ENCODE measurements at places on chromosomes 3 and 15.

DNA sequence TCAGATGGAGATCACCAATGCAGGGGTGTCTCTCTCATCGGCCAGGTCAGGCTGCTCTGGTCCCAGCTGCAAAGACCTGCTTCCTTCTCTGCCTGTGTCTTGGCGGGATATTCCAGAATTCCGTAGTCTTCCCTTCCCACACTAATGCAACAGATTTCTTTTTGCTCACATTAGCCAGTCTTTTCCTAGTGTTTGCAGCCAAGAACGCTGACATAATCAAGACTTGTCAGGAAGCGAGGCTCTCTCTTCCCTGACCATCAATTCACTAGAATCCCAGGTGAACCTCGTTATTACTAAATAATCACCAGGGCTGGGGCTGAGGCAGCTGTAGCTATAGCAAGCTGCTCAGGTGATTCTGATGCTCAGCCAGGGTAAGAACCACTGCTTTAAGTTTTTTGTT is 43.2 kb upstream of the ACKR4 start:
- DNase-seq, result no peak

DNA sequence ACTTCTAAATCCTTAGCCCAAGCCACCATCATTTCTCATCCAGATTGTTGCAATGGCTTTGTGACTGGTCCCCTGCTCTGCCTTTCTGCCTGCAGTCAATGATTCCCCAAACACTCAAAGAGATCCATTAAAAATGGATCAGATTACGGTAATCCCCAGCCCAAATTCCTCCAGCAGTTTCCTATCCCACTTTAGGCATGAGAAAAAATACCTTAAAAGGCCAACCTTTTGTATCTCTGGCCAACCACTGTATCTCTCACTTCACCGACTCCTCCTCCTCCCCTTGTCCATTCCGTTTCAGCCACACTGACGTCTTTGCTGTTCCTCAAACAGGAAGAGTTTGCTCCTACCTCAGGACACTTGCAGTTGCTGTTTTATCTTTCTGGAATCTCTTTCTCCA is 20.9 kb upstream of the IL1RAP start:
- no peak for DNase-seq

GRCh38 chr3:48709051-48709461 is 8.0 kb downstream of the IP6K2 start:
- DNase-seq, result no peak

GRCh38 chr3:47365213-47366153 is 15.3 kb upstream of the PTPN23 start:
- DNase-seq, result peak; percentile 12

DNA sequence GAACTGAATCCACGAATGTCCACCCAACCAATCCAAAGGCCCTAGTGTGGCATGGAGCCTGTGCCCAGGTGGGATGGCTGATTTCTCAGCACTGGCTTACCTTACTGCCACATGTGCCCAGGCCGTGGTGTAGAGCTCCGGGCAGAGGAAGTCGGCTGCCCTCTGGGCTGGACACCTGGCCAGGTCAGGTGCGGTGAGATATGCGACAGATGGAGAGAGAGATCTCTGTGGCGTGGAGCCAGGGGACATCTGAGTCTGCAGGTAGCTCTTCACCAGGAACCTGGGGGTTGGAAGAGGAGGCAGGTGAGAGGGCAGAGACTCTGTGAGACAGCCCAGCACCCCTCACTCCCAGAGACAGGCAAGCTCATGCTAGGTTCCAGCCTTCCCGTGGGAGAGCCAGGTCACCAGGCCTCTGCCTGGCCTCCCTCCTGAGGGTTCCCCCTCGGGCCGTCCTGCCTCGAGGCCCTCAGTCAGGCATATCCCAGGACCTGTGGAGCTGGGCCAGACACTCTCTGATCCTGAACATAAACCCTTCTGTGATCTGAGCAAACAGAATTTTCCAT is 12.6 kb downstream of the ACOX2 start:
- no peak for DNase-seq

- no peak for DNase-seq
Observed at GRCh38 chr3:77648214-77648613, 608.3 kb downstream of the ROBO2 start.

GRCh38 chr3:128473737-128474136 is 7.0 kb upstream of the DNAJB8 start:
- no peak for DNase-seq

GRCh38 chr3:150920236-150920635 is 15.0 kb upstream of the MINDY4B start:
- no peak for DNase-seq

- DNase-seq, result no peak
Observed at GRCh38 chr3:154616298-154616697, 186.3 kb upstream of the GPR149 start.

DNA sequence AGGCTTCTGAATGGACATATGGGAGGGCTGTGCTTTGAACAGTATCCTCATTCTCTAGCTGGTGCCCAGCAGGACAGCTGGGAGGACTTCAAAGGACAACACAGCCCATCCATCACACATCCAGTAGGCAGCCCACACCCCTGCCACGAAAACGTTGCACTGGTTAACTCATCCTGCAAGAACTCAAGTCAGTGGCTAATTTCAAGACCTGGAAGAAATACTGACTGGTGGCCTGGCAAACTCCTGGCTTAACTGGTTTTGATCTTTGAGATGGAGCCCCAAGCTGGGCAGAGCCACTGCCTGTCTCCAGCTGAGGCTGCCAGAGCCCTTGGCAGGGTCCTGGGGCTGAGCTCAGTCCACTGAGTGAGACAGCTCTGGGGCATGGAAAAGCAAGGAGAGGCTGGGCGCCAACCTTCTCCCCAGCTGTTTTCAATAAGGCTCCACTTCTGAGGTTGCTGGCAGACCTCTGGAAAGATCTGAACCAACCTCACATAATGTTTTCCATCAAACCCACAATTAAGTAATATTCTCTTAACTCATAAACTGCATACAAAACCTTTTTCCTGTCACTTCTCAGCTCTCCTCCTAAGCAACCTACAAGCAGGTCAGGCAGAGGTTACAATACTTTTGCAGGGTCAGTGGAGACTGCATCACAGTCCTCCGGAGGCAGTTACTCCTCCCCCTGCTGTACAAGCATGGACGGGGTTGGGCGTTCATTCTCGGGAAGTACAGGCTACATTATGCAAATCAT is 110.3 kb downstream of the MYLK start:
- DNase-seq, result no peak

GRCh38 chr3:184289426-184289938 is 9.6 kb upstream of the PSMD2 start:
- DNase-seq, result peak; percentile 33

GRCh38 chr15:83208367-83208661 is 691 bp upstream of the HDGFL3 start:
- DNase-seq, result no peak

GRCh38 chr3:6249679-6250078 is 611.2 kb upstream of the GRM7 start:
- DNase-seq, result no peak

GRCh38 chr3:123377243-123377740 is 71.6 kb downstream of the ADCY5 start:
- no peak for DNase-seq

DNA sequence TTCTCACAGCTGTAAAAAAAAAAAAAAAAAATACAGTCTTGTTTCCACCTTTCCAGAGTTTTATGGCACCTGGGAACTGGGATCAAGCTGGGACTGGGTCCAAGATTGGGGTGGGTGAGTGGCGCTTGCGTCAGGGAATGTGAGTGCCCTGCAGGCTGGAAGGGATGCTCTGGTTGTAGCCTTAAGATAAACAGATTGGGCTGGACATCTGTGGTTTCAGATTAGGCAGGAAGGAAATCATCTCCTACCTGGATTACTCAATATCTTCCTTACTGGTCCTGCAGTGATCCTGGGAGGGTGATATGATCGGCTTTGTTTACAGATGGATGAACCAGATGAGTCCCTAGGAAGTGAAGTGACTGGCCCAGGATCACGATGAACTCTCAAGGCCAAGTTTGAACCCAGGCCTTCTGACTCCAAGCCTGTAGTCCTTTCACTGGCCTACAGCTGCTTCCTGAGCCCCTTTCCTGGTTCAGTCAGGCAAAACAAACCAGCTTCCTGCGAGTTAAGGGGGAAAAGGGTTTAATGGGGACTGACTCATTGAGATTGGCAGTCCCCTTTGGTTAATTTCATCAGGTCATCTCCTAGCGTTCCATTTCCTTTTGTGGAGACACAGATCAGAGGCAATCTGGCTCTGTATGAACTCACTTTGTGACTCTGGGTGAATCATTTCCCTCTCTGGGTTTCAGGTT is 179.8 kb downstream of the THSD4 start:
- peak; percentile 37 for DNase-seq

GRCh38 chr15:48603123-48603500 is 42.4 kb downstream of the FBN1 start:
- DNase-seq, result no peak

DNA sequence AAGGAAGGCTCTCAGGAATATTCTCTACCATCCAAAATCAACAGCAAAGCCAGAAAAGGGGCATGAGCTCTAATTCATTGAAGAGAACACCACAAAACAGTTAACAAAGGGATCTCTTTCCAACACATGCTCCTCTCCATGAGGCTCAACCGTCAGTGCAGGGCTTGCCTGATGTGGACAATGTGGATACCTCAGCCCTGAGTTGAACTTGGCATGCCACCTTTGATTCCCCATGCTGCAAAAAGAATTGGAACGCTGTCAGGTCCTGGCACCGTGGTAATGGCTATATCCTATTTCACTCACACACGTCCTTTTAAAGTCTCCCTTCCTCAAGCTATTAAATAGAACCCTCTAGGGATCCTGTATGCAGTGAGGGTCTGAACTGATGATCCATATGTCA is 30.7 kb upstream of the IP6K2 start:
- no peak for DNase-seq

GRCh38 chr3:65732051-65732935 is 306.4 kb downstream of the MAGI1 start:
- peak; percentile 3 for DNase-seq

DNA sequence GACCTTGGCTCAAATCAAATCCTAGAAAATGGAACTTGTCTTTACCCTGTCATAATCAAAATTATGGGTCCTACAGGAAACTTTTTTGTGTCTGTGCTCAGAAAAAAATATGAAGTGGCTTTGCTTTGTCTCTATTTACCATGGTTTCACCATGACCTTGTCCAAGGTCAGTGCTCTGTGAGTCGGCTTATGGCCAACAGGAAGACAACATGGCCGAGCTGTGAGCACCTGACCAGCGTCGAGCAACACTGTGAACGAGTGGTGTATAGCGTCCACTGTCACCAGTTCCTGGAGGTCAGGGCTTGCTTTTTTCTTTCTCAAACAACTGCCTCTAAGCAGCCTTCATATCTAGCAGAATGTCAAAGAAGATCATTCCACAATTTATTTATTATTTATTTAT is 67.9 kb downstream of the MYO1E start:
- DNase-seq, result no peak

DNA sequence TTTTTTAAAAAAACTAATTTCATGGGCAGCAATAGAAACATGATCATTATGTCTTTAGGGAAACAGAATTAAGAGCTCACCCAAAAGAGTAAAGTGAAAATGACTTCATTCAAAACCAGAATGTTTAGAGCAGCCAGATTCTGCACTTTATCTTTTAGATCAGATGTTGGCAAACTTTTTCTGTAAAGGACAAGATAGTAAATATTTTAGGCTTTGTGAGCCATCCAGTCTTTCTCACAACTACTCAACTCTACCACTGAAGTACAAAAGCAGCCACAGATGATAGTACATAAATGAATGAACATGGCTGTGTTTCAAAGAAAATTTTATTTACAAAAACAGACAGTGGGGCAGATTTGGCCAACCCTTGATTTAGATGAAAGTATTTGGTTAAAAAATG is 84.5 kb downstream of the SETD2 start:
- no peak for DNase-seq

GRCh38 chr15:76376029-76376428 is 39.5 kb downstream of the ISL2 start:
- DNase-seq, result no peak

- DNase-seq, result no peak
Observed at GRCh38 chr3:178597371-178597770, 61.1 kb downstream of the KCNMB2 start.

DNA sequence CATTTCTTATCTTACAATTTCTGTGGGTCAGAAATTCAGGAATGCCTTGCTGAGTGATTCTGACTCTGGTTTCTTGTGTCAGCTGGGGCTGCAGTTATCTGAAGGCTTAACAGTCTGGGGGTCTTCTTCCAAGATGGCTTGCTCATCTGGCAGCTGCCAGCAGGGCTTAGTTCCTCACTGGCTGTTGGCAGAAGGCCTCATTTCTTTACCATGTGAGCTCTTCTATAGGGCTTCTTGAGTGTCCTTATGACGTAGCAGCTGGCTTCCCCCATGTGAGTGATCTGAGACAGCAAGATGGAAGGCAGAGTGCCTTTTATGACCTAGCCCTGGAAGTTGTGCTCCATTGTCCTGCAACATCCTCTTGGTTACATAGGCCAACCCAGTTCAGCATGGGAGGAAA is 82.0 kb upstream of the PDZRN3 start:
- DNase-seq, result no peak

- DNase-seq, result no peak
Observed at GRCh38 chr3:153171918-153172317, 9.9 kb downstream of the RAP2B start.

GRCh38 chr3:38404286-38404685 is 49.4 kb upstream of the ACVR2B start:
- DNase-seq, result no peak

DNA sequence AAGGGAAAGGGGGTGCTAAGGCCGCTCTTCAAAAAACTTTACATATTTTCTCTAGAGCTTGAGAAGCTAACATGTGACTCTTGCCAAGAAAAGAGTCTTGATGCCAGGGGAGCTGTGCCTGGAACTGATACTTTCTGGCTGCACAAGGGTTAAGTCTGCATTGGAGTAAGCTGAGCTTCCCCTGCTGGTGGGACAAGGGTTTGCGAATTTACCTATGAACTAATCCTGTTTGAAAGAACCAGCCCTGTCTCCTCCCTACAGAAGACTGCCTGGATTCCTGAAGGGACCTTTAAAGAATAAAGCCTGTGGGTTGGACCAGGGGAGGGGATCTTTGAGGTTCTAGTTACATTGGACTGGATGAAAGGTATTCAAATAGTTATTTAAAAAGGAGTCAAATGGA is 58.3 kb upstream of the EPHA3 start:
- DNase-seq, result no peak

GRCh38 chr15:36430726-36431265 is 148.6 kb upstream of the CDIN1 start:
- no peak for DNase-seq

DNA sequence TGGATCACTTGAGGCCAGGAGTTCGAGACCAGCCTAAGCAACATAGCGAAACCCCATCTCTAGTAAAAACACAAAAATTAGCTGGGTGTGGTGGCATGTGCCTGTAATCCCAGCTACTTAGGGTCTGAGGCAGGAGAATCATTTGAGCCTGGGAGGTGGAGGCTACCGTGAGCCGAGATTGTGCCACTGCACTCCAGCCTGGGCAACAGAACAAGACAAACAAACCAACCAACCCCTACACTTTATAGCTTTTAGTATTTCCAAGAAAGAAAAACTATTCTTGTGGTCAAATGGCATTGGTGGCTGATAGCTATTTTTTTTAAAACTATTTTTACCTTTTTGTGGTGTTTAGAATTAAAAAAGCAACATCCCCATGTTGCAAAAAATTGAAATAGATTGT is 7.2 kb downstream of the TMEM45A start:
- DNase-seq, result no peak

All from CD14-positive monocyte (primary cell).